ENCODE measurements at places on chromosomes 4 and X.

- no peak for DNase-seq
Measured at GRCh38 chr4:84887824-84888223, 78.7 kb downstream of the WDFY3 start.

GRCh38 chr4:80903020-80903419 lies 127.5 kb upstream of the BMP3 start:
- no peak for DNase-seq

GRCh38 chr4:3527914-3528876 lies 4.0 kb downstream of the LRPAP1 start:
- no peak for DNase-seq

DNA sequence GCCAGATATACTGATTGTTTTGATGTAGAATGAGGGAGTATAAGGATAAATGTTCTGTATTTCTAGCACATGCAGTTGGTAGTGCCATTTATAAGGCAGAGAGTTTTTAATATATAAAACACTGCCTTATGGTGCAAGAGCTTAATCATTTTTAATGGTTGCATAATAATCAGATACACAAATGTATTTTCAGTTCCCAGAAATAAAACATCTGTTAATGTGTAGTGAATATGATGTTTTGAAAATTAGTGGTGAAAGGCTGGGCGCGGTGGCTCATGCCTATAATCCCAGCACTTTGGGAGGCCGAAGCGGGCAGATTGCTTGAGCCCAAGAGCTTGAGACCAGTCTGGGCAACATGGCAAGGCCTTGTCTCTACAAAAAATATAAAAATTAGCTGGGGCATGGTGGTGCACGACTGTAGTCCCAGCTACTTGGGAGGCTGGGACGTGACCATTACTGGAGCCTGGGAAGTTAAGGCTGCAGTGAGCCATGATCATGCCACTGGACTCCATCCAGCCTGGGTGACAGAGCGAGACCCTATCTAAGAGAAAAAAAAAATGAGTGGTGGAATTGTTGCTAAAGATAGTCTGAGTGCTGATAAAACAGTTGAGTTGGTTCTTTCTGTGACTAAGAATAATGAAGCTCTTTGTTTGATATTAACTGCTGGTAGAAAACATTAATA lies 29.3 kb downstream of the CLCN3 start:
- no peak for DNase-seq

GRCh38 chrX:130770615-130771014 lies 132.4 kb downstream of the ENOX2 start:
- DNase-seq: no peak

DNA sequence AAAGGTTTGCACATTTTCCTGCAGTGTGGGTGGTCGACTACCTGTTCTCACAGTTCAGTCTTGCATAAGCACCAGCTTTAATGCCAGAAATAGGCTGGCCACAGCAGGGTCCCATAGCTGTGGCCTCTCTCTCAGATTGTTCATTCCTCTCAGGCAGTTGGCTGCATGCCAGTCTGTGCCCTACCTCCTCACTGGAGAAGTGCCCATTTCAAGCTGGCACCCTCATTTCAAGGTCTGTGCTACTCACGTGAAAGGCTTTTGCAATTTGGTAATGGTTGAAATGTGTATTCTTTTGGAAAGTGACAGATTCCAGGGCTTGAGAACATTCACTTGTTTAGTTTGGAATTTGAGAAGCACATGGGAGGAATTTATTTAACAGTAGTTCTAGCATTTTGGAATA lies 28.9 kb upstream of the MTMR1 start:
- no peak for DNase-seq

DNA sequence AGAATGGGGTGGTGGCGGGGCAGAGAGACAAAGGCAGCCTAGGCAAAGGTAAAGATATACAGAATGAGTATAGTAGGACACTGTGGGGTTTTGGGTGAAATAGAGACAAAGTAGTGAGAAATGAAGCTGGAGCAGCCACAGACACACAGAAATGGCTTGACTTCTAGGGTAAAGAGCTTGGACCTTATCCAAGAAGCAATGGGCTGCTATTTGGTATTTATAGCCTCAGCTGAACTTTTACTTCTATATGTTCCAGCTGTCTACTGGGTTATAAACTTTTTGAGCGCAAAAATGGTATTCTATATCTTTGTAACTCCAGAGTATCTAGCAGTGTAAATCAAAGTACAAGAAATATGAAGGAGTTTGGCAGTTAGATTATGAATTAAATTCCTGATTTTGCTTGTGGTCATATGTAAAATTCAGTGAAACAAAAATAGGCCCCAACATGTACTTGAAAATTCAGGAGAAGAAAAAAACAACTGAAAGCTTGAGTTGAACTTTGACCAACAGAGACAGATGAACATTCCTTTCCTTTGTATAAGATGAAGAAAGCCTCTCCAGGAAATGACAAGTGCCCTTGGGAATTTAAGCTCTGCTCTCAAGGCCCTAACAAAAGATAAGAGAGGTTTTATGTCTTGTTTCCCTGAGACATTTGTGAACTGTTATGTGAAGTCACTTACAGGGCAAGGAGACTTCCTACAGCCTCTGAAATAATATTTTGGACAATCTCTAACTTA lies 354.1 kb downstream of the CHIC1 start:
- DNase-seq: no peak

DNA sequence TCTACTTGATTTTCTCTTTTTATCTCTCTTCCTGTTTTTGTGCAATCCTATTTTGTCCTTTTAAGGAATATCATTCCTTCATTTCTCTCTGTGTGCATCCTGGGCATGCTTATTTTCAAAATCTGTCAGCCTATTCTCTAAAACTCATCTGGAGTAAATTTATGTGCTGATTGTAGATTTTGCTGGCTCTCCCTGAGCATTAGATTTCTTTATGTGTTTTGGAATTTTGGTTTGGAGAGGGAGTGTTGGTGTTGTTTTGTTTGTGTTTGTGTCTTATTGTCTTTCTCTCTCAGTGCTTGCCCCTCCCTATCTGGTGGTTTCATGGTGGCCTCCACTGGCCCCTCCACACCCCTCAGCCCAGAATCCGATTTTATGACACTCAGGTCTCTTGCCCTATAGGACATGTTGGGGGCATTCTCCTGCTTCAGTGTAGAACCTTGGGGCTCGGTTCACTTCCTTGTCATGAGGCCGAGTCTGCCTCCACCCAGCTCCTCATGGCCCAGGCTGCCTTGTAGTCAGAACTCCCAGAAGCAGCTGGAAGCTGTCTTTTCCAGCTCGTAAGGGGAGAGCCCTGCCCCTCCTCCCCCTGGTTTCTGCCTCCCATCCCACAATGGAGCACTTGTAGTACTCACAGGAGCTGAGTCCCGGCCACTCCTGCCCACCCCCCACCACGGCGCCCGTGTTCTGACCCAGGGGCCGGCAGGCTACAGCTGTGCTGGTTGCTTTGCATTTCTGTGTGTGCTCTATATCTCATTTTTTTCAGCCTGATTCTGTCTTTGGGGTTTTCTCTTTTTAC lies 24.5 kb upstream of the PJA1 start:
- peak; percentile 37 for DNase-seq

DNA sequence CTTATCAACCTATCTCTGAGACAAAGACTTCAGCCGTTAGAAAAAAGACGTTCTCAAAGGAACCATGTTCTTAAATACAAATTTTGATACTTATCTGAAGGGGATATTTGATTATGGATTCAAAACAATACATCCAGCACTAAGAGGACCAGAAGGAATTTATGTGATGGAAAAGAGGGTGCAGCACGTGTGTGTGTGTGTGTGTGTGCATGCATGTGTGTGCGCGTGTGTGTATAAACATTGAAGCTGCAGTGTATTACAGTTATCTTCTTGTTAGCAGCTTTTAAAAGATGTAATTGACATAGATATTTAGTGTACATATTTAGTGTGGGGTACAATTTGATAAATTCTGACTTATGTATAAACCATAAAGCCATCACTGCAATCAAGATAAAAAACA lies 44.9 kb downstream of the ANK2 start:
- peak; percentile 48 for DNase-seq

DNA sequence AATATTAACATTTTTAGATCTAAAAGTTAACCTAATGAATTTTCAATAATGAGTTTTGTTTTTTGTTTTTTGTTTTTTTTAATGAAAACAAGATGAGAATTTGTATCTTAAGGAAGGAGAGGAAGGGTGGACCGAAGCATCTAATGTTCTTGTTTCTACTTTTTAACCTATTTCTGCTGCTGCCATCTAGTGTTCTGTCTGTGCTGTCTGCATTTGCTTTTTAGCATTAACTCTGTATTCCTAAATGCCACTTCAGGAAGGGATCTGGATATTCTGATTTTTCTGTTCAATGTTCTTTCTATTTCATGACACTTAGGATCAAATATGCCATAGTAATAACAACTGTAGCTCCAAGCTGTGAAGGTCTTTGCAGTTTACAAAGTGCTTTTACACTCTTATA lies 161.7 kb downstream of the BRWD3 start:
- no peak for DNase-seq

GRCh38 chr4:112889199-112889598 lies 160.3 kb upstream of the ANK2 start:
- DNase-seq: no peak

- DNase-seq: no peak
Measured at GRCh38 chr4:139641218-139641617, 24.4 kb upstream of the MGST2 start.

DNA sequence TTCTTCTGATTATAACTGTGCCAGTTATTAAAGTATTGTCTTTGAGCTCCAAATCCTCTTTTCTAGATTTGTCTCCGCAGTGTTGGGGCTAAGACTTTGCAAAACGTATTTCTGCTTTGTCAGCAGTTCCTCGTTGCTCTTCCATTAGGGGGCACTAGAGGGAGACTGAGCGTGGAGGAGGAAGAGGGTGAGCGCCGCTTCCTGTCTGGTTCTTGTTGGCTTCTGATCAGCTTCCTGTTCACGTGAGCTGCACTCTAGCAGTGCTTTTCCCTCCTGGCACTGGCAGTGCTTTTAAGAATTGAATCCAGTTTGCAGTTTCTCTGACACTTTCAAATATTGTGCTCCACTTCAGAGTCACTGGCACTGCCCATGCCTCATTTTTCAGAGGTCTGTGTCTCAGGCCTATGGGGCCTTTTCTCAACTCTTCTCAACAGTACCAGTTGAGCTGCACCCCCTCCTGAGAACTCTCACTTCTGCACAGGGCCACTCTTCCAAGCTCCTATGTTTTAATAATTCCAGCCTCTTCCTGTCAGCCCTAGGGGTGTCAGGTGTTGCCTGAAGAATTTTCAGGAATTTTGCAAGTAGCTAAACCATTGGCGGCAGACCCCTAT lies 54.4 kb upstream of the LCORL start:
- no peak for DNase-seq

- no peak for DNase-seq
Measured at GRCh38 chr4:103885152-103885551, 165.4 kb upstream of the TACR3 start.

DNA sequence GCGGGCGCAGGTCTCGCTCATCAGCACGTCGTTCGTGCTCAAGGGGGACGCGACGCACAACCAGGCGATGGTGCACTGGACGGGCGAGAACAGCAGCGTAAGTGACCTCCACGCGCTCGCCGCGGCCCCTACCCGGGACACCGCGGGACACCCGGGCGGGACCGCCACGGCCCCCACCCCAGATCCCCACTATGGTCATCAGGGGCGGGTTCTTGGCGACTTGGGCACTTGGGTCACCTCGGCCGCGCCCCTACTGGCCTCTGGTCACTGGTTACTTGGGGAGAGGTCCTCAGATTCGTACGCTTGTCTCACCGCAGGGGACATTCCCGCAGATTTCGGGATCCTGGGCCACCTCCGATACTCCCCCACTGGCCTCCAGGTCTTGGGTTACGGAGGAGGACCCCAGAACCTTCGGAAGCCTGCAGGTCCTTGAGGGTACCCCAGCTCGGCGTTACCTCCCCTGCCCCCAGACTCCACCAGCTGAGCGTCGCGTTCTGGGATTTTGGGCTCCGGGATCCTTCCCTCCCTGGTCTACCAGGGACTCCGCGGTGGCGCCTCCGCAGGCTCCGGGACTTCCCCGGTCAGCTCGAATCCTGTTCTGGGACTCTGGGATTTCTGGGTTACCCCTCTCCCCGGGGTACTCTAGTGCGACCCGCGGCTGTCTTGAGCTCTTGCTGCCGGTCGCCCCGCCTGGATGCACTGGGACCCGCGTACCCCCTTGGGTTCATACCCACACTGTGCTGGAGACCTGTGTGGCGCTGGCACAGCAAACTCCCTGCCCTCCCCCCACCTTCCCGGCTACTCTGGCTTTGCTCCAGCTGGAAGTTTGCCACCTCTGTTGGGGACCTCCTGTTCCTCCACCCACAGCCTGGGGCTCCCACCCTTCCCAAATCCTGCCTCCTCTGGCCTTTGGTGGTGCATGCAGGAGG lies 956 bp downstream of the SORCS2 start:
- peak; percentile 73 for DNase-seq

- no peak for DNase-seq
Measured at GRCh38 chrX:22666441-22666840, 333.3 kb upstream of the DDX53 start.

DNA sequence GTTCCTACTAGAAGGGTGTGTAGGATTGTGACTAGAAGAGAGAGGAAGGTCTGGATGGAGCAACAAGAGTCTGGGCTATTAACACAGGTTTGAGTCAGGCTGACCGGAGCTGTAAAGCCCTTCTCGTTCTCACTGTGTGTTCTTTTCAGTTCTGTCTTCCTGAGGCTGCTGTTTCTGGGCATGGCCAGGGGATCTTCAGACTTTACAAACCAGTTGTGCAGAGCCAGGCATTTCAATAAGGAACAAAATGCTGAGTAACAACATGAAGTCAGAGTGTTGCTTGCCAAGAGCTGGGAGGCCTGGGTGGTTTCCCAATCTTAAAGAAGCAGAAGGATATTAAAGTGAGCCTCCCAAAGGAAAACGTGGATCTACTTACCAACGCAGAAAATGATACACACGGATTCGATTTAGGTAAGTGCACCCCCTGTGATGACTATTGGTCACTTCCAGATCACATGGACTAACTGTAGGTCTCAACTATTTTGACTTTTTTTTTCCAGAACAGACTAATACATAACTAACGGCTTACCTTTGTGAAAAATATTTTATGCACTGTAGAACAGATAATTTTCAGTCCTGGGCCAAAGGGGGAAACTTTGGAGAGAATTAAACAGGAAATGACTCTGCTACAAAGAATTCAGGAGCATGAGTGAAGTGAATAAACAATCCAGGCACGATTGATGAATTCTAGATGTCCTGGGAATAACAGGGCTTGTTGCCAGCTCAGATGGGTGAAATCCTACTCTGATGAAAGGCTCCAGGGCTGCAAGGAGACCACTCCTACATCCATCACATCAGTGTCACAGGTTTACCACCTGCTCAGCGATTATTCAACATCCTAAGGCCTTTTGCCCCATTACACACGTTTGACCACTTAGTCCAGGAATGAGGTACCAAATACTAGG lies 94.5 kb downstream of the ANXA3 start:
- DNase-seq: no peak

- no peak for DNase-seq
Measured at GRCh38 chr4:3866813-3867129, 100.6 kb downstream of the ADRA2C start.

GRCh38 chrX:15909605-15910004 lies 55.0 kb upstream of the AP1S2 start:
- no peak for DNase-seq

DNA sequence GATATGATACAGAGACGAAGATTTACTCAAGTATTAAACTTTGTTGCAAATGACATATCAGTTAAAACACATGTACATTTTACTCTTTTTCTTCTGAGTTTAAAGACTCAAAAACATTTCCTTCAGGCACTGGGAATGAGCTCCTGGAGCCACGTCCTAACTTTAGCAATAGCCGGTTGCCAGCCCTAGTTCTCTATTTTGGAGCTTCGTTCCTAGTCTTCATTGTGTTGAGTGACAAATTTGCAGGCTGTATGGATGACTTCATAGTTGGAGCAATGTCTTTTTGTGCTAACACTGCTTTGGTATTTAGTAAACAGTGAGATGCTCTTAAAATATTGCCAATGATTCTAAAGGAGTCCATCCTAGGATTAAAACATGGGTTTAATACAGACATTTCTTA lies 190.9 kb downstream of the FAT4 start:
- DNase-seq: no peak

GRCh38 chr4:177391953-177392352 lies 50.3 kb downstream of the AGA start:
- no peak for DNase-seq

Measured in retina (tissue), 1 donor.